ENCODE measurements at places on chromosomes 1 and 21.

- DNase-seq: peak; percentile 12
Observed at GRCh38 chr1:14254251-14254650, 344.2 kb upstream of the KAZN start.

DNA sequence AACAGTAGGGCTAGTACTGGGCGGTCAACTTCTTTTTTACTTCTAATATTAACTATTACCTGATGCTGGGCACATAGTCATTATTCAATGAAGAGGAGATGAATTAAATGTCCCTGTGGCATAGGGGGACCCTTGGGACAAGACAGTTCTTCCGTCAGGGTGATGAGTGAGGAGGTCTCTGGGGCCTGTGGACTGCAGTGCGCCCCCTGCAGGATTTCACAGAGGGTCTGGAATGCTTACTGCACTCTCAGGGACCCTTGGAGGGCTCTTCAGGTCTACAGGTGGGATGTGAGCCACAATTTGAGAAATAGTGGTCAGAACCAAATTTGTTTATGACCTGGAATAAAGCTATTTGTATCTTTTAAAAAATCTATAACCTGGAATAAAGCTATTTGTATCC is 149.4 kb downstream of the FAM78B start:
- no peak for DNase-seq

GRCh38 chr1:47742890-47743760 is 254.1 kb downstream of the TRABD2B start:
- DNase-seq: no peak

- peak; percentile 99 for DNase-seq
Observed at GRCh38 chr1:150567717-150568593, 11.5 kb downstream of the MCL1 start.

DNA sequence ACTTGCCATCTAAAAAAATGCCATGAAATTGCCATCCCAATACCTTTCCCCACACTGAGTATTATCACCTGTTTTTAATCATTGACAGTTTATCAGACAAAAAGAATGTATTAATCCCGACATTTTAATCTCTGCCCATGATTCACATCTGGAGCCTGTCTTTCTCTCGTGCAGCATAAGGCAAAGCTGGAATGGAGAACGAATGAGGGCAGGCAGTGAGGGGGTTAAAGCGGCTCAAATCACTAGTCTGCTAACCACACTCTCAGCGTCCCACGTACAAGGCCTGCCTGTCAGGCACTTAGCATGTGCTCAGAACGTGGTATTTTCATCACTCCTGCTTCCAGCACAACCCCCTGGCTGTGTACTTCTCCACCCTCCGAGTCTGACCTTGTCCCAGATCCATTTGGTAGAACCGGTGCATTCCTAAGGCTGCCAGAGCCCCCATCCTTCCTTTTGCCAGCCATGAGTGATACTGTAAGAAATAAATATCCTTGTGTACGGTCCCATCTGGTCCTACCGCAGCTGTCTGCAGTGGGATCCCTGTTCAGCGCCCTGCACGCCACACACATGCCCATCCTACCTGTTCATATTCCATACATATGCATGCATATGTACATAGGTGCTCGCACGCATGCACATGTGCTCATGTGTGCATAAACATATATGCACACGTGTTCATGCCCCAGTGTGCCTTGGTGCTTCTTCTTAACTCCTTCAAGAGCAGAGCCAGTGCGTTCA is 34.6 kb upstream of the FHAD1 start:
- DNase-seq: no peak

Measured in fibroblast of villous mesenchyme (primary cell).